ENCODE measurements at places on chromosomes 16 and 17. TPM values are rescaled to one million over a fixed set of nuclear protein-coding genes. Genes with fewer than 3 reads are reported as not detected.

DNA sequence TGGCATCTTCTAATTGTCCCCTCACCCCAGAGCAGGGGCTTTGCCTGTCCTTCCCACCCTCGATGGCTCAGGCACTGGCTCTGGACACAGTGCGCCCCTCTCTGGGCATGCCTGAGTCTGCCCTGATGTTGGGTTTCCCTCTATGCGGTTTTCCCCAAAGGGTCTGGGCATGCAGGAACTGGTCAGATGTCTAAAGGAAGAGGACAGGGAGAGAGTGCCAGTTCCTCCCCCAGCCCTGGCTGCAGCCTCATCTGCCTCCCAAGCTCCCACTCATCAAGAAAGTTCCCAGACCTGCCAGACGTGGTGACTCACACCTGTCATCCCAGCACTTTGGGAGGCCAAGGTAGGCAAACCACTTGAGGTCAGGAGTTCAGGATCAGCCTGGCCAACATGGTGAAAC lies 41.3 kb upstream of the PABPN1L start:
- DNase-seq = no peak

- no peak for DNase-seq
Measured at GRCh38 chr16:49129935-49130334, 151.7 kb downstream of the CBLN1 start.

- DNase-seq = no peak
Measured at GRCh38 chr16:35194681-35195080, 1735.3 kb downstream of the TP53TG3F start.

Gene HEXD
- 36.0 TPM for total RNA-seq

Gene CD300C
- 0.26 TPM for total RNA-seq

Gene SMTNL2
- total RNA-seq = not detected

Gene SLC4A1
- not detected for total RNA-seq
